ENCODE measurements at places on chromosomes 7 and 10. TPM values are rescaled to one million over a fixed set of nuclear protein-coding genes. Genes with fewer than 3 reads are reported as not detected.

KLF14 gene
- 0.88 TPM for polyA plus RNA-seq

FRMD4A gene
- 82.0 TPM for polyA plus RNA-seq

TAS2R4 gene
- 1.6 TPM for polyA plus RNA-seq

IFIT3 gene
- polyA plus RNA-seq: 15.9 TPM

CALML5 gene
- polyA plus RNA-seq: not detected

FAM25C gene
- not detected for polyA plus RNA-seq

ZNF365 gene
- polyA plus RNA-seq: 0.46 TPM

LRCH4 gene
- 56.4 TPM for polyA plus RNA-seq

SYNPO2L gene
- 0.28 TPM for polyA plus RNA-seq

PRSS2 gene
- not detected for polyA plus RNA-seq

PKD2L1 gene
- polyA plus RNA-seq: 0.09 TPM

ITIH5 gene
- 24.6 TPM for polyA plus RNA-seq

MBL2 gene
- polyA plus RNA-seq: not detected

ARHGEF5 gene
- polyA plus RNA-seq: 28.0 TPM

TRIM74 gene
- polyA plus RNA-seq: 1.9 TPM

MINDY4 gene
- polyA plus RNA-seq: 26.9 TPM

OR9A2 gene
- not detected for polyA plus RNA-seq

RET gene
- polyA plus RNA-seq: 23.8 TPM

SNX10 gene
- 21.1 TPM for polyA plus RNA-seq

CHRM2 gene
- 2.5 TPM for polyA plus RNA-seq

SSC4D gene
- 7.2 TPM for polyA plus RNA-seq

CDK14 gene
- 33.7 TPM for polyA plus RNA-seq

MYL10 gene
- polyA plus RNA-seq: 0.76 TPM

EBLN1 gene
- not detected for polyA plus RNA-seq

DGKI gene
- 2.0 TPM for polyA plus RNA-seq

COL28A1 gene
- 13.0 TPM for polyA plus RNA-seq

ZC3HAV1L gene
- polyA plus RNA-seq: 20.9 TPM

ANKRD61 gene
- 1.0 TPM for polyA plus RNA-seq

UNC5B gene
- 42.2 TPM for polyA plus RNA-seq

MEIG1 gene
- 1.6 TPM for polyA plus RNA-seq

CFAP58 gene
- 0.33 TPM for polyA plus RNA-seq
